Naive thymus-derived CD4-positive, alpha-beta T cell (primary cell): ENCODE measurements at places on chromosomes 4 and X. TPM values are rescaled to one million over a fixed set of nuclear protein-coding genes. Genes with fewer than 3 reads are reported as not detected.

GRCh38 chrX:70039758-70040157 lies 10.0 kb downstream of the AWAT2 start:
- no peaks in the 10 kb centered on the region for H3K27me3 ChIP-seq
- H3K36me3 ChIP-seq: no peaks in the 10 kb centered on the region
- no peak for DNase-seq
- no peak overlapping the region for H3K27ac ChIP-seq

GRCh38 chr4:110977554-110977953 lies 354.7 kb upstream of the PITX2 start:
- no peaks in the 10 kb centered on the region for H3K4me1 ChIP-seq
- H3K27ac ChIP-seq: no peak overlapping the region
- H3K4me3 ChIP-seq: no peak overlapping the region

DNA sequence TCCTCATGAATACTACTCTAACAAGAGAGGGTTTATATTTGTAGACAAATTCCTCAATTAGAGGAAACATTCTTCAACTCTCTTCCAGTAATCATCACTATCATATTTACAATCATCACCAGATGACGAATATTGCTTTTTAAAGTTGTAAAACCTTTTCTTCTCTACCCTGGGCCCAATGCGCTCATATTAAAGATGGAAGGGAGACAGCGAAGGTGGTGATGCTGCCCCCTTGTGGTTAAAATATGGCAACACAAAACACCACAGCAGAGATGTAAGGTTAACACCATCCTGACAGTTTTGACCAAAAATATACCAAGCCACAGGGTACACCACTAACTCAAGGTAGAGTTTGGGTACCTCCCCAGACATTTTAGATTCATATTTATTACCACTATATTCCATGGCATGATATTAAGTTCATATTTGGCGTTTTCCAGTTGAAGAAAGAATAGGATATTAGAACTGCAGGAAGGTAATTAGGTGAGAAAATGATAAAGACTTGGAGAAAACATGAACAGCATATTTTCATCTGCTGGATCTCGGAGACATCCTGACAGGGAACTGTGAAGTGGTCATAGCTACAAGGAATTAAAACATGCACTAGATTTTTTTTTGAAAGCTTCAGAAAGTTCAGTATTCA lies 72.8 kb downstream of the SLC9A7 start:
- H3K4me1 ChIP-seq: no peaks in the 10 kb centered on the region
- no peaks in the 10 kb centered on the region for H3K36me3 ChIP-seq

DNA sequence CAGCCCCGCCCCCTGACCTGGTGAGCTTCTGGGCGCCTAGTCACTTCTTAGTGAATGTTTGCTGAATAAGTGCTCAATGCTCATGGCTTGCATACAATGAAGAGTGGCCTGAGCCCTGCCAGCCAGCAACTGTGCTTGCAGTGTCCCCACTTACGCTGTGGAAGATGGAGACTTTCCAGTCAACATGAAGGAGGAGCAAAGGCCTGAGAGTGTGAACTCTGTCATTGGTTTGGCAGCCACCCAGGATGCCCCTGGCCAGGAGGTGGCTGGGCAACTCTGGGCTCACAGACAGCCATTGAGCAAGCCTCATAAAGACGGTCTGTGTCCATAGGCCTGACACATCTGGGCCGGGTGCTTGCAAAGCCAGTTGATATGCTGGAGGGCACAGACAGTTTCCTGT lies 72.1 kb upstream of the MAMLD1 start:
- H3K27ac ChIP-seq: no peak overlapping the region
- H3K4me3 ChIP-seq: no peak overlapping the region
- DNase-seq: no peak
- H3K27me3 ChIP-seq: no peaks in the 10 kb centered on the region
- no peaks in the 10 kb centered on the region for H3K4me1 ChIP-seq
- no peaks in the 10 kb centered on the region for H3K36me3 ChIP-seq

GRCh38 chr4:30870513-30870912 lies 150.3 kb downstream of the PCDH7 start:
- no peaks in the 10 kb centered on the region for H3K36me3 ChIP-seq
- no peak overlapping the region for H3K4me3 ChIP-seq
- no peak for DNase-seq
- no peaks in the 10 kb centered on the region for H3K27me3 ChIP-seq
- no peaks in the 10 kb centered on the region for H3K4me1 ChIP-seq

- no peaks in the 10 kb centered on the region for H3K4me1 ChIP-seq
- no peaks in the 10 kb centered on the region for H3K36me3 ChIP-seq
- no peak overlapping the region for H3K4me3 ChIP-seq
Observed at GRCh38 chr4:25513814-25514213, 136.8 kb downstream of the ANAPC4 start.

- H3K27me3 ChIP-seq: no peaks in the 10 kb centered on the region
- no peaks in the 10 kb centered on the region for H3K4me1 ChIP-seq
- H3K27ac ChIP-seq: no peak overlapping the region
- peak; percentile 14 for DNase-seq
- no peaks in the 10 kb centered on the region for H3K36me3 ChIP-seq
Observed at GRCh38 chrX:9538544-9539045, 73.7 kb downstream of the TBL1X start.

- no peaks in the 10 kb centered on the region for H3K4me1 ChIP-seq
- DNase-seq: no peak
- H3K4me3 ChIP-seq: no peak overlapping the region
- H3K27me3 ChIP-seq: no peaks in the 10 kb centered on the region
Observed at GRCh38 chr4:26299254-26299882, 21.4 kb upstream of the RBPJ start.

GRCh38 chrX:143661286-143661685 lies 25.4 kb upstream of the SLITRK4 start:
- H3K4me1 ChIP-seq: no peaks in the 10 kb centered on the region
- H3K27ac ChIP-seq: no peak overlapping the region
- no peaks in the 10 kb centered on the region for H3K36me3 ChIP-seq
- H3K27me3 ChIP-seq: no peaks in the 10 kb centered on the region

DNA sequence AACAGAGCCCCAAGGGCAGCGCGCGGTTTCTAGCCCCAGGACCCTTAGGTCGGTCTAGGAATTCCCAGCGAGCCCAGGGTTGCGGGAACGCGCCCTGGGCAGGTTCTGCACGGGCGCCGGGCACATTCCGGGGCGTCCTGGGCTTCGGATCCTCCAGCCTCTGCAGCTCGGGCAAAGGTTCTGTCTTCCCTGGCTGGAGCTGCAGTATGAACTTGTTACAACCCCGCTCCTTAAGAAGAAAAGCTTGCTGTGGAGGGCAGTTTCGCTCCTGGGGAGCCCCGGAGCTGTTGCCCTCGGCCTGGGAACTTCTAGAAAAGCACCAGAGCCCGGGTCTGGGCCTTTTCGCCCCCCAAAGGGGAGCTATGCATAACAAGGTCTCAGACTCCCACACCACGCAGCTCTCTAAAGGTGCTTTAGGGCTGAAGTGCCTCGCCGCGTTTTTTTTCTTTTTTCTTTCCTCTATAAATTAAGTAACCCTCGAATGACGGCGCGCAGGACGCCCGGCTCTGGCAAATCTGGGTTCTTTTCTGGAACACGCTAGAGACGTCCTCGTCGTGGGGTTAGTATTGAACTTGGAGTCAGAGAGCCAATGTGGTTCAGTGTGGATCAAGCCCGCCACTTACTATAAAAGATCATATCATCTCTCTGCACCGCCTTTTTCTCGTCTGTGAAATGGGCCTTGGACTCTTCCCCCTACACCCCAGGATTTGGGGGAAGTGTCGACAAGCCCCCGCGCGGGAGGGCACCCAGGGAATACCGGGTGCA lies 5.7 kb downstream of the MSX1 start:
- peaks cover 29% of the 10 kb centered on the region for H3K27me3 ChIP-seq
- no peak overlapping the region for H3K27ac ChIP-seq
- H3K4me3 ChIP-seq: no peak overlapping the region
- H3K4me1 ChIP-seq: peaks cover 7% of the 10 kb centered on the region

GRCh38 chrX:41474726-41475100 lies 27.6 kb downstream of the NYX start:
- no peaks in the 10 kb centered on the region for H3K36me3 ChIP-seq
- no peak for DNase-seq
- no peak overlapping the region for H3K4me3 ChIP-seq
- no peak overlapping the region for H3K27ac ChIP-seq
- H3K27me3 ChIP-seq: no peaks in the 10 kb centered on the region
- H3K4me1 ChIP-seq: no peaks in the 10 kb centered on the region

DNA sequence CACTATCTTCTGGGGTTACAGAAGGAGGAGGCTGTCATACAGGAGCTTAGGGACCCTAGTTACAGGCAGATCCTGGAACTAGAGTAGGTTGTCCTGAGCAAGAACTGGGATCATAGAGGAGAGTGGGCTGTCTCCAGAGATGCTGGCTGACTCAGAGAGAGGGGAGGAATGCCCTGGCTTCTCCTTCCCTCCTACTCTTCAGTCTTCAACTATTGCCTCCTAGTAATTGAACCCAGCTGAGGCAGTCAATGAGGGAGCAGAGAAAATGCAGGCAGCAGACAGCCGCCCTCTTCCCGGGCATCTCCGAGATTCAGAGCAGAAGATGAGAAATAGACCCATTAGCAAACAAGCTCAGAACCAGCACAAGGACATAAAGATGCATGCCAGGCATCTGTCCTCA lies 118.3 kb upstream of the PDE5A start:
- H3K27me3 ChIP-seq: no peaks in the 10 kb centered on the region
- H3K36me3 ChIP-seq: no peaks in the 10 kb centered on the region
- no peak overlapping the region for H3K27ac ChIP-seq
- no peaks in the 10 kb centered on the region for H3K4me1 ChIP-seq

DNA sequence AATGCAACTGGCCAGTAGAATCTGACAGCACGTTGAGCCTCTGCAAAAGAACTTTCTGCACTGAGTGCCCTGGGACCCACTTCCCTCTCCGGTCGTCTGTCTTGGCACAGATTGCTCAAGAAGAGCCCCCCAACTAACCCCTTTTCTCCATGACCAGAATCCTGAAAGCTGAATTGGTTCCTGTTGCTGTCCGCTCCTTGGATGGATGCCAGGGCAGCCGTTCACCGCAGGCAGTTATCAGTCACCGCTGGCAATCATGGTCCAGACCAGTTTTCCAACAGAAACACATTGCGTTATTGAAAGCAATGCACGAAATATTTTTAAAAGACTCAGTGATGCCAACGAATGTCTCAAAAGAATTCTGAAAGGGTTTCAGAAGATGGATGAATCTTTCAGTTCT lies 733.7 kb upstream of the FRG1 start:
- no peak for DNase-seq
- H3K27ac ChIP-seq: no peak overlapping the region
- H3K4me3 ChIP-seq: no peak overlapping the region
- H3K27me3 ChIP-seq: no peaks in the 10 kb centered on the region
- no peaks in the 10 kb centered on the region for H3K36me3 ChIP-seq
- no peaks in the 10 kb centered on the region for H3K4me1 ChIP-seq

GRCh38 chr4:26204911-26205370 lies 115.9 kb upstream of the RBPJ start:
- DNase-seq: no peak
- H3K27me3 ChIP-seq: no peaks in the 10 kb centered on the region
- no peak overlapping the region for H3K4me3 ChIP-seq
- H3K36me3 ChIP-seq: no peaks in the 10 kb centered on the region
- H3K27ac ChIP-seq: no peak overlapping the region
- peaks cover 17% of the 10 kb centered on the region for H3K4me1 ChIP-seq

DNA sequence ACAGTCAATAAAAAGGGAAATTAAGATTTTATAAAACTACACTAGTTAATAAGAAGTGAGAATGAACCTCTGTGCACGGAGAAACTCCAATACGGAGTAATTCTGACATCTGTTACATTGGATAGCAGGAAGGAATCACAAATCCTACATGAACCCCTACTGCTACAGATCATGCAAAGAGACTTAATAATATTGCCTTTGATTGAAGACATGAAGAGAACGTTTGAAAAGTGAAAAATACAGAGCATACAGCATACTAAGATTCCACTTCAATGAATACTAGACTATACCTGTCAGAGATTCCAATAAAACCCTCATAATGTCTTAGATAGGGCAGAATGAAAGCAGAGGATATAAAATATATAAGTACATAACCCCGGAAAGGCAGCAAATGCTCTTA lies 360.4 kb upstream of the GALNT7 start:
- H3K27ac ChIP-seq: no peak overlapping the region
- no peaks in the 10 kb centered on the region for H3K4me1 ChIP-seq
- no peaks in the 10 kb centered on the region for H3K27me3 ChIP-seq
- no peak for DNase-seq
- no peak overlapping the region for H3K4me3 ChIP-seq

DNA sequence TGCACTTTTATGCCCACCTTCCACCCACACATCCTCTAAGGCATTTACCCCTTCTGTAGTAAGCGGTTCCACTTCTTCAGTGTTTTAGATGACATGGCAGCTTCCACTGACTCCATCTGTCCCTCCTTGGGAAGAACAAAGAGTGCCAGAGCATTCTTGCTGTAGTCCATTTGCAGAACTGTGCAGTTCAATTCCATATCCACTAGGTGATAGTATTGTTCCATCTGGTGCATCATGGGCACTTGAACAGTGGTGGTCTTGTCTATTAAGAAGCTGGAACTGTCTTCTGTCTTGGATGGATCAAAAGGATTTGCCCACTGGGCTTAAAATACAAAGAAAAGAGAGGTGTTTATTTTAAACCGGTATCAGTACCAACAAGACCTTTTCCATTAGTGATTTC lies 3.5 kb downstream of the SERPINA7 start:
- H3K4me3 ChIP-seq: no peak overlapping the region
- no peak for DNase-seq
- H3K4me1 ChIP-seq: no peaks in the 10 kb centered on the region
- H3K27me3 ChIP-seq: no peaks in the 10 kb centered on the region

DNA sequence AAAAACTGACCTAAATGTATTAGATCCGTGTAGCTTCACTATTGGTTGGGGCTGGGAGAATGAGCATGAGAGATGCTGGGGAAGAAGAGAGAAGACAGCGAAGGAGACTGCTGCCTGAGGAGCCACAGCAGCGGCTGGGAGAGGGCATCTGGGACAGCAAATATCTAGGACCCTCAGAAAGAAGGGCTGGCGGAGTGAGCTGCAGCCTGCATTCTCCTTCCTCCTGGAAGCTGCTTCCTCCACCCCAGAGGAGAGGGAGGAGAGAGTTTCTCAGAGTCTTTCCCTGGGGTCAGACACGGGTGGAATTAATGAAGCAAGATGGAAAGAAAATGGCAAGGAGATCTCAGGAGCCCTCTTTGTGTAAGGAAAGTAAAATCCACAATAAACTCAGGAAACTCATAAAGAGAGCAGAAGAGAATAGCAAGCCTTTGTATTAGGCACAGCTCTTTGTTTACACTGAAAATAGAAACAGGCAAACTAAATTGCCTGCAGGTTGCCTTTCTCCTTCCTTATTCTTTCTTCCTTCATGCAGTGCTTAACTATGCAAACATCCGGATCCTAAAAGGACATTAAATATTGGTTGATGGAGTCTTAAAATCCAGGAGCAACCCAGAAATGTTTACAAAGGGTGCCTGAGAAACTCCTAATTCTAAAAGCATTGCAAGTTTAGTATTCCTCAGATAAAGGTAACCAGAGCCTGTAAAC lies 130.3 kb upstream of the GALNT7 start:
- no peaks in the 10 kb centered on the region for H3K27me3 ChIP-seq
- H3K4me1 ChIP-seq: no peaks in the 10 kb centered on the region
- DNase-seq: no peak

The TCEAL9 gene
- 5.8 TPM for polyA plus RNA-seq

The PARM1 gene
- polyA plus RNA-seq: 0.03 TPM

The GLRA2 gene
- polyA plus RNA-seq: not detected

The HS6ST2 gene
- polyA plus RNA-seq: not detected

The XK gene
- not detected for polyA plus RNA-seq

The CHIC1 gene
- 1.6 TPM for polyA plus RNA-seq

The RTL9 gene
- polyA plus RNA-seq: not detected

The IL3RA gene
- polyA plus RNA-seq: 0.16 TPM

The GC gene
- polyA plus RNA-seq: not detected

The PPEF2 gene
- not detected for polyA plus RNA-seq

The ZRSR2 gene
- polyA plus RNA-seq: 24.7 TPM

The MED12 gene
- polyA plus RNA-seq: 22.2 TPM
